ENCODE measurements at places on chromosomes 3 and 15. TPM values are rescaled to one million over a fixed set of nuclear protein-coding genes. Genes with fewer than 3 reads are reported as not detected.

- DNase-seq = no peak
- no peaks in the 10 kb centered on the region for H3K4me1 ChIP-seq
- H3K4me3 ChIP-seq = no peak overlapping the region
- H3K27me3 ChIP-seq = no peaks in the 10 kb centered on the region
- no peak overlapping the region for H3K27ac ChIP-seq
Measured at GRCh38 chr3:169478566-169479313, 184.8 kb downstream of the MECOM start.

DNA sequence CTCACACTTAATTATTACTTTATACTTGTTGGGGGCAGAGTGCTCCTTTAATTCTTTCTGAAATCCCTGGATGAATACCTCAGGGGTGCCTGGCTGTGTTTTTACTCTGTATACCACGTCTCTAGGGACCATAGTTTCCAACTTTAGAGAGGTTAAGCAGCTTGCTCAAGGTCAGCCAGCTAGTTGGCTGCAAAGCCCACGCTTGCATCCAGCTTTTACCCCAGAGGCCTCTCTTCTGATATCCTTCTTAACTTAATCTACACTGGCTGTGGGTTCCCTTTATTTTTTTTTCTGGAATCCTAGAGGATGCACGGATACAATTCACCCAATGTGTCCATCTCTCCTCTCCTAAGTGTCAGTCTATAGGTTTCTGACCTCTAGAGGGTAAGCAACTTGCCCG is 1.4 kb downstream of the PDZRN3 start:
- peak overlapping the region; percentile 57 for H3K27ac ChIP-seq
- peaks cover 10% of the 10 kb centered on the region for H3K4me1 ChIP-seq
- H3K36me3 ChIP-seq = no peaks in the 10 kb centered on the region
- H3K27me3 ChIP-seq = no peaks in the 10 kb centered on the region

- H3K27me3 ChIP-seq = no peaks in the 10 kb centered on the region
- H3K36me3 ChIP-seq = no peaks in the 10 kb centered on the region
- peak overlapping the region; percentile 92 for H3K27ac ChIP-seq
- H3K4me3 ChIP-seq = peak overlapping the region; percentile 74
- peaks cover 43% of the 10 kb centered on the region for H3K4me1 ChIP-seq
Measured at GRCh38 chr15:57592836-57593420, 1.2 kb downstream of the MYZAP start.

GRCh38 chr15:67068710-67069400 is 3.5 kb downstream of the SMAD3 start:
- H3K4me3 ChIP-seq = no peak overlapping the region
- H3K4me1 ChIP-seq = peaks cover 28% of the 10 kb centered on the region
- H3K36me3 ChIP-seq = no peaks in the 10 kb centered on the region
- H3K27ac ChIP-seq = peak overlapping the region; percentile 95

- no peak overlapping the region for H3K27ac ChIP-seq
- no peaks in the 10 kb centered on the region for H3K36me3 ChIP-seq
- no peak for DNase-seq
Measured at GRCh38 chr15:31302778-31303725, 23.6 kb upstream of the KLF13 start.

The ACKR2 gene
- 0.80 TPM for polyA plus RNA-seq

GRCh38 chr3:187011915-187012314 is 81.6 kb downstream of the ST6GAL1 start:
- DNase-seq = no peak
- H3K27me3 ChIP-seq = no peaks in the 10 kb centered on the region
- no peaks in the 10 kb centered on the region for H3K4me1 ChIP-seq
- no peaks in the 10 kb centered on the region for H3K36me3 ChIP-seq
- no peak overlapping the region for H3K4me3 ChIP-seq
- H3K27ac ChIP-seq = peak overlapping the region; percentile 15

DNA sequence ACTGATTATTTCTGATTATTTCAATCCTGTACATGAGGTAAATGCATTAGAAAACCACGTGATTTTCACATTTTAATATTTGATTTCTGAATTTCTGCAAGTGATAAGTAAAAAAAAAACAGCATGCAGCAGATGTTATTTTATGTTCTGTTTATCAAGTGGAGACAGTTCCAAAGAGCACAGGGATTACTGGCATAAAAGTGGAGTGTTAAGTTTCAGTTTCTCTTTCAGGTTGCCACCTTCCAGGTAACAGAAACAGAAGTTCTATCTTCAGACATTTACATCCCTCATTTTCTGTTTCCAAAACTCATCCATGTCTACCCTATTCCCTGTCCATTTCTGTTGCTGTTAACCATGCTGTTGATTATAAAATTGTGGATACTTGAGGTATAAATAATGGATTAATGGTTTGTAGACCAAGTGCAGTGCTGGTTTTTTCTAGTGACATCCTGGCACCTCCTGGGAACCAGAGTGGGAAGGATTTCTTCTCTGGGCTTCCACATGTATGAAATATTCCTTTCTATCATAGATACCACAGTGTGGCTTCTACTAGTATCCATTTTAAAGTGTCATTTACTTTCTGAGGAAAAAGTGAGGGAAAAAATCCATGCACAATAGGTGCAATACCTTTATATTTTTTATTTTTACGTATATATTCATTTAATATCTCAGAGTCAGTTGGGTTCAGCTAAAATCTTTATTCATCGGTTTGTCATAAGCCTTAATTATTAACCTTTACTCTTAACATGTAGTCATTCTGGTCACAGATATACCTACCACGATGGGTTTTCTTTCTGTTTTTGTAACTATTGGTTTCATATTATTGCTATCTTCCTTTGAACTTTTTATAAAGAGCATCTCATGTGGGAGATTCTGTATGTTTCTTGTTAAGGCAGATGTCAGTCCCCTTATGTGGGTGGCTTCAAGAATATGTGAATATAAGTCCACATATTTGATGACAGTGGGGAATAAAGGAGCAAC is 1010.0 kb downstream of the SQOR start:
- H3K27me3 ChIP-seq = no peaks in the 10 kb centered on the region
- no peak for DNase-seq
- no peaks in the 10 kb centered on the region for H3K4me1 ChIP-seq
- H3K27ac ChIP-seq = no peak overlapping the region

GRCh38 chr3:73699327-73699726 is 74.6 kb upstream of the PDZRN3 start:
- H3K27me3 ChIP-seq = no peaks in the 10 kb centered on the region
- H3K4me1 ChIP-seq = no peaks in the 10 kb centered on the region
- H3K36me3 ChIP-seq = no peaks in the 10 kb centered on the region
- H3K27ac ChIP-seq = no peak overlapping the region

GRCh38 chr15:33581032-33581431 is 270.3 kb downstream of the RYR3 start:
- H3K36me3 ChIP-seq = no peaks in the 10 kb centered on the region
- no peak for DNase-seq
- H3K4me3 ChIP-seq = no peak overlapping the region
- H3K27ac ChIP-seq = no peak overlapping the region

- no peak for DNase-seq
- H3K27ac ChIP-seq = no peak overlapping the region
- no peak overlapping the region for H3K4me3 ChIP-seq
- peaks cover 7% of the 10 kb centered on the region for H3K4me1 ChIP-seq
Measured at GRCh38 chr3:169334991-169335390, 328.5 kb downstream of the MECOM start.

The VILL gene
- 5.1 TPM for polyA plus RNA-seq

- H3K36me3 ChIP-seq = peaks cover 13% of the 10 kb centered on the region
- peaks cover 28% of the 10 kb centered on the region for H3K4me1 ChIP-seq
- no peaks in the 10 kb centered on the region for H3K27me3 ChIP-seq
- no peak for DNase-seq
Measured at GRCh38 chr3:52555056-52555455, 18.7 kb downstream of the UQCC5 start.

DNA sequence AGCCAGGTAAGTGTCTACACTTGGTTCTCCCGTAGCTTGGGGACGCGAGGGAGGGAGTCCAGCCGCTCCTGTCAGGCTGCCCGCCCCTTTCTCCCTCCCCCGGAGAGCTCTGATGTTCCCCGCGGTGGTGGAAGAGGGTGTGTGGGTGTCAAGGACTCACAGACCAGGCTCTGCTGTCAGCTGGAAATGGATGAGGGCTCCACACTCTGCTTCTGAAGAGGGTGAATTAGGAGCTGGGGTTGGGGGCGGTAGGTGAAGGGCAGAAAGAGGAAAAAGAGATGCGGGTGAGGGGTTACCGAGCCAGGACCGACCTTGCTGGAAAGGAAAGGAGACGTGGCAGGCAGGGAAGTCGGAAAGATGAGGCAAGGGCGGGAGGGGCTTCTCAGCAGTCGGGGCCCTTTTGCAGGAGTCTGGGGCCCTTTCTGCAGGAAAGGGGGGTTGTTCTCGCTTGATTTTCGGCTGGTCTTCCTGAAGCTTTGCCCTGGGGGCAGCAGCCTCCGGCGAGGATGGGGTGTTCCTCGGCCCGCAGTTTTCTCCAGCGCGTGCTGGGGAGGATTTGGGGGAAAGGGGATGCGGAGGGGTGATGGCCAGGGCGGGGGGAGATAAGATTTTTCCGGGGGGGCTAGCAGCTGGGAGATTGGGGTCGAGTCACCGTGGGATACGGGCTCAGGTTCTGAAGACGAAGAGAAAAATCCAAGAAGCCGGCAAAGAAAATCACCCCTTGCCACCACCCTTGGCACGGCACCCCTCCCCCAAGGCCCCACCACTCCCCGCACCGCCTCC is 602 bp upstream of the BAHD1 start:
- H3K27ac ChIP-seq = peak overlapping the region; percentile 74
- H3K36me3 ChIP-seq = no peaks in the 10 kb centered on the region
- peak overlapping the region; percentile 83 for H3K4me3 ChIP-seq
- peak; percentile 70 for DNase-seq
- no peaks in the 10 kb centered on the region for H3K27me3 ChIP-seq

Data from pancreas (tissue), 10 donors.